ENCODE measurements at places on chromosomes 6 and 20. TPM values are rescaled to one million over a fixed set of nuclear protein-coding genes. Genes with fewer than 3 reads are reported as not detected.

Gene CPXM1
- polyA plus RNA-seq = 39.6 TPM

- DNase-seq = peak; percentile 85
Measured at GRCh38 chr6:151002491-151002935, 137.0 kb downstream of the MTHFD1L start.

Gene CTCFL
- 0.29 TPM for polyA plus RNA-seq

DNA sequence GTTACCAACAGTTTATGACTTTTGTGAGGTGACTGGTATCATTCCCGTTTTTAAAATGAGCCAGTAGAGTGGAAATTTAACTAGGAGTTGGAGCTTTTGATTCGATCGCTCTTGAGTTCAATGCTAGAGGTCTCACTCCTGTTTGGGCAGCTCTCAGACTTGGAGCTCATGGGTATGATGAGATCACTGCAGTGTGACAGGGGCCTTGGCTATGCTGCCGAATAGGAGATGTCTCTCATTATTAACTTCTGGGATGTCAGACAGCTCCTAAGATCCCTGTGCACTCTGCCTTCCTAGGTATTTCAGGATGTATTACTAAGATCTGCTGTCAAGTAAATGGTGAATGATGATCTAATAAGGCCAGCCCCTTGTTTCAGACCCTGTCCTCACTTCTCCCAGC lies 20.4 kb downstream of the AKAP12 start:
- DNase-seq = no peak

DNA sequence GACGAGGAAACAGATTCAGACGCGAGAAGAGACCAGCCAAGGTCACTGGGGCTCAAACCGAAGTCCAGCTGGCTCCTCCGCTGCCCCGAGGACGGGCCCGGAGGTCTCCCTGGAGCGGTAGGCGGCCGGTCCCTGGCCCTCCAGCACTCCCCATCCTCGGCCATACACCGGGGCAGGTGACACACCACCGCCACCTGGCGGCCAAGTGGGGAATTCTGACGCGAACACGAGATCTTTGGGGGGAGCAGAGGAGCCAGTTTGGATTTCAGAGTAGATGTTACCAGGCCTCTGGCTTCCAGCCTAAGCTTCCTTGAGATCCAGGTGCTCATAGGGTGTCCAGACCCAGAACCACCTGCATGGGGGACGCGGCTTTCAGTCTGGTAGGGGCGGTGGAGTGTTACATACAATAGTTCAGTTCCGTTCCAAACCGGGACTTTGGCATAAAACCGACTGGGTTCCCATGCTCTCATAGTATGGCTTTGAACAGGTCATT lies 16.1 kb downstream of the BPIFB1 start:
- no peak for DNase-seq

GRCh38 chr6:42745083-42745639 lies 742 bp downstream of the TBCC start:
- DNase-seq = peak; percentile 22

DNA sequence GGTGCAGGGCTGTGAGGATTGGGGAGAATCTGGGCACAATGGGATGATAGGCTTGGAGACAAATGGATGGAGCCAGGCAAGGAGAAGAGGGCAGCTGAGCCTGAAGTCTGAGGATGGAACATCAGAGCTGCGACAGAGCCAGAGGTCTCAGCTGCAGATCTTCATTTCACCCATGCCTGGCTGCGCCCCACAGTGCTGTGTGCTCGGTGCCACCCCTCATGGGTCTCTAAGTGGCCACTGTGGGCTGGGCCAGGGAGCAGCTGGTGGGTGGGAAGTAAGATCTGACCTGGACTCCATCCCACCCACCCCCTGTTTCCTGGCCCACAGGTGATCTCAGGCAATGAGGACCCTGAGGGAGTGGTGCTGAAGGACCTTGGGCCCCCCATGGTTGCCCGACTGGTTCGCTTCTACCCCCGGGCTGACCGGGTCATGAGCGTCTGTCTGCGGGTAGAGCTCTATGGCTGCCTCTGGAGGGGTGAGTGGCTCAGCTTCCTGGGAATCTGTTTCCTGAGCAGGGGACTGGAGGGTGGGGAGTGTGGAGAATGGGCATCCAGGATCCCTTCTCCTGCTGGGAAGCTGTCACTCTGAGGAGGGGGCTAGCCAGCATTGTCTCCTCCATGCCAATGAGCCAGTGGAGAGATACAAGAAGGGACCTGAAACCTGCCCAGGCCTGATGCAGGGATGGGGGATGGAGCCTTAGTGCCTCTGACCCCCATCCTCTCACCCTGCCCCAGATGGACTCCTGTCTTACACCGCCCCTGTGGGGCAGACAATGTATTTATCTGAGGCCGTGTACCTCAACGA lies 6.5 kb downstream of the DDR1 start:
- no peak for DNase-seq

Gene BANF2
- polyA plus RNA-seq = not detected

Gene SPAG4
- polyA plus RNA-seq = 2.2 TPM

Gene PLA2G7
- 1.6 TPM for polyA plus RNA-seq

DNA sequence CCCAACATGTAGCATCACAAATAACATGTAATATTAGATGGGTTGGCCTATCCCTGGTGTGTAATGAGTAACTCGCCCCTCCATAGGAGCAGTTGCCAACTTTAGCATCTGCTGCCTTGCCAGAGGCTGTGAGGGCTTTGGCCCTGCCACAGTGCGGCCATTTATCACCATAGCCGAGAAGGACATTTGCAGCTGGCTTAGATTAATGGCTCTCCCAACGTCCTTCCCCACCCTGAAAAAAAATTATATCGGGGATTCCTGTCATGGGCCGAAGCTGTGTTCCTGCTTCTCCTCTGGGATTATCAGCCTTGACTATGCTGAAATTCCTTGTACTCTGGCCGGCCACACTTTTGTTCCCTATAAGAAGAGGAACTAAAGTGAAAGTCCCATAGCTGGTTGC lies 7.6 kb upstream of the ADIG start:
- peak; percentile 57 for DNase-seq

Gene ZNF292
- 26.5 TPM for polyA plus RNA-seq

Gene TCP11
- polyA plus RNA-seq = 0.36 TPM

DNA sequence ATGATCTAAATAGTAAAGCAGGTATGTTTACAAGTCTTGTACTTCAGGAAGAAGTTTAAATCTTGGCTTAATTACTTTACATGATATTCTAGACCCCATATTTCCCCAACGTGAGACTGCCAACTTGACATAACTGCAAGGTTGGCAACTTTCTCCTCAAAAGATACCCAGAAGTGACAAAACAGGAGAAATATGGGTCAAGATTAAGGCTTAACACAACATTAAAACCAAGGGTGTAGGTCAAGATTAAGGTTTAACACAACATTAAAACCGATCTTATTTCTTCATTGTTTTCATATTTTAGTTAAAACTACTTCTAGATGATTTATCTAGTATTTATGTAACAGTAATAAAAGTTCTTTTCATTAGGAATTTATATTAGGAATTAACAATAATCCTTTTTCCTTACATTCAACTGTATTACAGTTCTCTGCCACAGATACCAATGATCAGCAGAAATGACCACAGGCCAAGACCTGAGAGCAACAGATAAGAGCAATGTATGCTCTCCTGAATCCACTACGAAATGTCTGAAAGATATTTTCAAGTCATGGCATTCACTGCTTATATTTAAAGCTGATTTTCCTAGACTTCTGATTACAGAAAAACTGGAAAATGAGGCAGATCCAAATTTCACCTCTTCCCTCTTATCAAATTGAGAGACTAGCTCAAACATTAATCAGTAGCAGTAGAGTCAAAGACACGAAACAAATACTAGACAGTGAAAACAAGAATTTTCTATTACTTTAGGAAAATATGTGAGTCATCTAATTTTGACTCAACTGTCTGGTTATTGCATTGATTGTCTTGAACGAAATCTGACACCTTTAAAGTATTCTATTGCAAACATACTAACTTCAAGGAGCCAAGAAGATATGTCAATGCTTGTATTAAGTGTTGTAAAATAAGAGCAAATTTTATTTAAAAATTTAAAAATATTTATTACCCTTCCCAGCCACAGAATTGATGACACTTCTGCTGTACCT lies 72.3 kb downstream of the RNGTT start:
- no peak for DNase-seq

GRCh38 chr6:70119218-70119835 lies 183.6 kb downstream of the COL9A1 start:
- no peak for DNase-seq

DNA sequence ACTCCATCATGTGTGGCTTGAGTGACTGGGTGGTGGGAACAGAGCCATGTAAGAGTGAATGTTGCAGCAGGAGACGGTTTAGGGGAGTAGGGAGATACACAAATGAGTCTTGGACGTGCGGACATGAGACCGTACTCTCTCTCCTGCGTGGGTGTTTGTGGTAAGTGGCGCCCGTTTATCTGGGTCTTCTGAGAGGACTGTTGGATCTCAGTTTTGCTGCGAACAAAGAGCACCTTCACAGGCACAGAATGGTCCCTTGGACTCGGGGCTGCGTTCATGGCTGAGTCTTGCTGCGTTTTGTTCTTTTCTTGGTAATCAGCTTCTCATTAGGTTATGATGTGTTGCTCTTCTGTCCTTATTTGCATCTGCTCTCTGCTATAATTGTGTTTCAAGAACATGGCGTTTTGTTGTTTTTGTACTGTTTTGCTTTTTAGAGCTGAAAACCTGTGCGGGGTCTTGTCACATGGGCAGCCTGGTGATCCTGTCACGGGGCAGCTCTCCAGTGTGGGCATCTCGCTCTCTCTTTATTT lies 28.5 kb downstream of the STK35 start:
- no peak for DNase-seq

GRCh38 chr6:42791706-42792320 lies 10.0 kb downstream of the BICRAL start:
- no peak for DNase-seq

Gene POM121L2
- not detected for polyA plus RNA-seq

GRCh38 chr6:3489961-3490624 lies 33.2 kb upstream of the SLC22A23 start:
- no peak for DNase-seq

GRCh38 chr6:161403717-161404116 lies 129.9 kb upstream of the AGPAT4 start:
- no peak for DNase-seq

- DNase-seq = no peak
Measured at GRCh38 chr6:90370493-90370959, 73.9 kb upstream of the BACH2 start.

Gene THBS2
- polyA plus RNA-seq = 70.7 TPM

DNA sequence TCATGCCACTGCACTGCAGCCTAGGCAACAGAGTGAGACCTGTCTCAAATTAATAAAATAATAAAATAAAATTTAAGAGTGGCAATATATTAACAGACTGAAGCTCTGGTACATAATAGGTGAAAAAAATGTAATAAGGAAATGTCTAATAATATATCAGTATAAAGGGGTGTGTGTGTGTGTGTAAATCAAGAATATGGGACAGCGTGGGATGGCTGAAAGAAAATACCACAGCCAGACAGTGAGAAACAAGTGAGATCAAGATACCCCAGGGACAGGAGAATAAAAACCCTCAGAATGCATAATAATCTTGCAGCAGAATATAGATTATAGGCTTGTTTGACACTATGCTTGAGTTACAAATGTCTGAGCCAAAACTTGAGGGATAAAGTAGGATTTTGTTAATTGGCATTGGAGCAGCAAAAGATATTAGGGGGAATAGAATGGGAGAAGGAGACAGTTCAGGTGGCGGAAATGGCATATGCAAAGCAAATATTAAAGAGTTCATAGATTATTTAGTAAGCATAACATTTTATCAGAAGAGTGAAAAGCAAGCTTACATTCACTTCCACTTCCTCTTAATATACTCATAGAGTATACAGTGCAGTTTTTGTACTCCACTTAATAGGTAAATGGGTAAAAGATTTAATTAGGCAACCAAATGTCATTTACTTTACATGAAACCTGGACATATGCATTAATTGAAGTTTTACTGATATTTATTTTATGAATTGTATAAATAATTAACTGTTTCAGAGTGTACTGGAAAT lies 398.5 kb upstream of the GJE1 start:
- no peak for DNase-seq

Gene LGSN
- polyA plus RNA-seq = not detected

Data from muscle of back (tissue), 13 donors.